ENCODE measurements at places on chromosomes 13 and 19.

GRCh38 chr13:51235186-51235585 is 13.0 kb downstream of the FAM124A start:
- DNase-seq, result no peak

DNA sequence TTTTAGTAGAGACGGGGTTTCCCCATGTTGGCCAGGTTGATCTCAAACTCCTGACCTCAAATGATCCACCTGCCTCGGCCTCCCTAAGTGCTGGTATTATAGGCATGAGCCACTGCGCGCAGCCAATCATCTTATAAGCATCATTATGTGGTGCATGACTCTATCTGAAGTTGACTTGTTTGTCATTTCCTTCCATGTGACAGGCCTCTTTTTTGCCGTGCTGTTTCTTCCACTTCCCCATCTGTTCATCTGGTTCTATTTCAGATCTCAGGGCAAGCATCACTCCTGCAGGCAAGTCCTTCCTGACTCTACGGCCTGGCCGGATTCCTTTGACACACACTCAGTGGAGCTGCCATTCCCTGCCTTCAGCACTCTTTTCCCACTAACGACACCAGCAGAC is 15.2 kb downstream of the COL5A3 start:
- no peak for DNase-seq

GRCh38 chr19:7288131-7288530 is 6.1 kb downstream of the INSR start:
- no peak for DNase-seq

DNA sequence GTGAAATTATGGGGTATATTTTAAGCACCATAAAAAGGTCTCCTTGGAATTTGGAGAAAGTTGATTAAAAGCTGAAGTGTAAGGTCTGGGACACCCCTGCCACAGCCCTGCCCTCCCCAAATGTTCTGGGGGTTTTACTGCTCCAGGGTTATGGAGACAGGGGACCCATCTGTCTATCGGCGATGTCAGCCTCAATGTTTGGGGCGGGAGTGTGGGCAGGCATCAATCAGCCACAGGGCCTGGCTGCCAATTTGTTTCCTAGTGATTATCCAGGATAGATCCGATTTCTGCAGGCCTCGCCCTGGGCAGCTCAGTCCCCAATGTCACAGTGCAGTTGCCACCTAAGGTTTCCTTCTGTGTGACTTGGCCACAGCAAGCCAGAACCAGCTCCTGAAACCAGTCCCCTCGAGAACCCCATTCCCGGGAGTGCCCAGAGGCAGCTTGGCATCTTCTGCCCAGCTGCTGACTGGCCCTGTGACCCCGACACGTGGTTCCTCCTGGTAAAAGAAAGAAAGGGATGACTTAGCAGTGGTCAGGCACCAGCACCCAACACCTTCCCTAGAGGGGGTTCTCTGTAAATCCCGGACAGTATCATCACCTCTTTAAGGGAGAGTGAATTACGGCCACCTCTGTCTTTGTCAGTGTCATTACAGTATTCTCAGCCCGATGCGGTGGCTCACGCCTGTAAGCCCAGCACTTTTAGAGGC is 41.6 kb downstream of the MYO9B start:
- no peak for DNase-seq

GRCh38 chr13:46389457-46390451 is 2.7 kb upstream of the RUBCNL start:
- no peak for DNase-seq

DNA sequence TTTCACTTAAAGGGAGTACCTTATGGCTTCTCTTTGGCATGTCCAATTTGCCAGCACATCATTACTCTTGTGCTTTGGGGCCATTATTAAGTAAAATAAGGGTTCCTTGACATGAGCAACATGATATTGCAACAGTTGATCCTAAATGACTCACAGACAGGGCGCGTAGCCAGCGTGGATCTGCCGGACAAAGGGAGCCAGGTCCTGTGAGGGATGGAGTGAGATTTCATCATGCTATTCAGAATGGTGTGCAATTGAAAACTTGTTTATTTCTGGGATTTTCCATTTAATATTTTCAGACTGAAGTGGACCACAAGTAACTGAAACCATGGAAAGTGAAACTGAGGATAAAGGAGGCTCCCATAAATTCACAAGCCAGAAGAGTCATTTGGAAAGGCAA is 48.6 kb upstream of the WASF3 start:
- DNase-seq, result no peak

DNA sequence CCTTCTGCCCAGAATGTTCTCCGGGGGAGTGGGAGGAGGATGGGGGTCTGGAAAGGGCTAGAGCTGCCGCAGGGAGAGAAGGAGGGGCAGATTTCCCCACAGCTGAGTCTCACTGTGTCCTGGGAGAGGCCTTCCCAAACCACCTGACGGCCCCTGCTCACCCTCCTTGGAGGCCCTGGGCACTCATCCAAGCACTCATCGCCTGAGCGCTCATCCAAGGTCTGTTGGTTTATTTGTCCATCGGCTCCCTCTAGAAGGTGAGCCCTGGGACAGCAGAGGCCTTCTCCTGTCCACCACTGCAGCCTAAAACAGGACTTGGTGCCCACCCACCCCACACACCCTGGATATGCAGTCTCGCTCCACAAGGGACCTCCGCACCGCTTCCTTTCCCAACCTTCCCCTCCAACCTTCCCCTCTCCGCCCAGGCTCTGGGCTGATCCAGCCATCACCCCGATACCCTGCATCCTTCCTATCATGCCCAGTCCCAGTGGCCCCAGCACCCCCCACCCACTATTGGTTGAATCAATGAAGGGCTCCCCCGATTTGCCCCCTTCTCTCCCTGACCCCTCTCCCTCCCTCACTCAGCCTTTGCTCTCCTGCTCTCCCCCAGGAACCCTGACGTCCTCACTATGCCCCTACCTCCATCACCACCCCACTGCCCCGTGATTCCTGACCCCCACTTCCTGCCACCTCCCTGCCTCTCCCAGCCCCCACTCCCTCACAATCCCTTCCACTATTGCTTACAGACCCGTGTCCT is 1.7 kb downstream of the UBXN6 start:
- no peak for DNase-seq

DNA sequence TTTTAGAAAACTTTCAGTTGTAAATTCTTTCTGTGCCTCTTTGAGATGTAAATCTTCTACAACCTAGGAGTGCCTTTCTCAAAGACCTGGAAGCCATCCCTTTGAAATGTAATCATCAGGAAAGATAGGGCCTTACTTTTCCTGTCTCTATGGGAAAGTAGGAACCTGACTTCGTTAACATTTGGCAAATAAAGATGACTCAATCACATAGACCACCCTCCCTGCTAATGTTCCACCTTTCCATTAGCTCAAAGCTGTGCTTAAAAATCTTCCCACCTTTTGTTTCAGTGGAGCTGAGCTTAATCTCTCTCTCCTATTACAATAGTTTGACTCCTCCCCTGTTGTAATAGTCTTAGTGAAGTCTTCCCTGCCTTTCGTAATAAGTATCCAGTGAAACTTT is 247.7 kb downstream of the OLFM4 start:
- no peak for DNase-seq

GRCh38 chr19:15577184-15577771 is 37.7 kb upstream of the CYP4F8 start:
- DNase-seq, result no peak

DNA sequence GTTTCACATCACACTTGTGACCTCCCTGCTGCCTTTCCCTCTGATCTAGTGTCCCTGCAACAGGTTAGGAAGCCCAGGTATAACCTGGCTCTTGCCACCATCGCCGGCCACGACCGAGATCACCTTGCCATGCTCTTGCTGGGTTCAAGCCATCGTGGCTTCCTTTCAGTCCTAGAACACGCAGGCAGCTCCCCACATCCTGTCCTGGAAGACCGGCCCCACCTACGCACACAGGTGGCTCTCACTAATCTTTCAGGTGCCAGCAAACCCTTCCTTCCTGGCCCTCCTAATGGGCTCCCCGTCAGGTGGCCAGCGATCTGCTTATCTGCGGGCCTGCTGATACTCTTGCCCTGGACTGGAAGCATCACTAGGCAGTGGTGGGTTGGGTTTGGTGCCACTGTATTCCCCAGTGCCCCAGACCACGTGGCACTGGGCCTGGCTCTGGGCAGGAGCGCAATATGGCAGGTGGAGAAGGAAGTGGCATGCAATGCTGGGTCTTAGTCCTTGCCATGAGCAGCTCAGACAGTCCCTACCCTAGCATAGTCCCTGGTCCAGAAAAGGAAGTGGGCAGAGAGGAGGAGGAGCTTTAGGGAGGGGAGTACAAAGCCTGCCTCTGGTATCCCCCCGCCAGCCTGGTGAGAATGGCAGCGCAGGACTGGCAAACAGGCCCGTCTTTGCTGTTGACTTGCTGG is 11.8 kb downstream of the PPP1R37 start:
- DNase-seq, result peak; percentile 6

- DNase-seq, result no peak
Measured at GRCh38 chr13:82467626-82468025, 1414.6 kb downstream of the SLITRK1 start.

DNA sequence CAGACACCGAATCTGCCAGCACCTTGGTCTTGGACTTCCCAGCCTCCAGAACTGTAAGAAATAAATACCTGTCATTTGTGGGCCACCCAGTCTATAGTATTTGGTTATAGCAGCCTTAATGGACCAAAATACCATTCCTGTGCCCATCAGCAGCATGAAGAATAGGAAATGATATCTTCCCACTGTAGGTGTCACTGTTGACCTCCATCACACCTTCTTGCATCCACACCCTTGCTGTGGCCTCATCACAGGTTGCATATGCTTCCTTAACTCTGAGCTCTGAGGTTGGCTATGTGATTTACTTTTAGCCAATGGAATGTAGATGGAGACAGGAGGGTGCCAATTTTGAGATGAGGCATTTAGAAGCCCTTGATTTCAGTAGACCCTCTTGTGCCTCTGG is 242.0 kb upstream of the TSHZ3 start:
- no peak for DNase-seq

DNA sequence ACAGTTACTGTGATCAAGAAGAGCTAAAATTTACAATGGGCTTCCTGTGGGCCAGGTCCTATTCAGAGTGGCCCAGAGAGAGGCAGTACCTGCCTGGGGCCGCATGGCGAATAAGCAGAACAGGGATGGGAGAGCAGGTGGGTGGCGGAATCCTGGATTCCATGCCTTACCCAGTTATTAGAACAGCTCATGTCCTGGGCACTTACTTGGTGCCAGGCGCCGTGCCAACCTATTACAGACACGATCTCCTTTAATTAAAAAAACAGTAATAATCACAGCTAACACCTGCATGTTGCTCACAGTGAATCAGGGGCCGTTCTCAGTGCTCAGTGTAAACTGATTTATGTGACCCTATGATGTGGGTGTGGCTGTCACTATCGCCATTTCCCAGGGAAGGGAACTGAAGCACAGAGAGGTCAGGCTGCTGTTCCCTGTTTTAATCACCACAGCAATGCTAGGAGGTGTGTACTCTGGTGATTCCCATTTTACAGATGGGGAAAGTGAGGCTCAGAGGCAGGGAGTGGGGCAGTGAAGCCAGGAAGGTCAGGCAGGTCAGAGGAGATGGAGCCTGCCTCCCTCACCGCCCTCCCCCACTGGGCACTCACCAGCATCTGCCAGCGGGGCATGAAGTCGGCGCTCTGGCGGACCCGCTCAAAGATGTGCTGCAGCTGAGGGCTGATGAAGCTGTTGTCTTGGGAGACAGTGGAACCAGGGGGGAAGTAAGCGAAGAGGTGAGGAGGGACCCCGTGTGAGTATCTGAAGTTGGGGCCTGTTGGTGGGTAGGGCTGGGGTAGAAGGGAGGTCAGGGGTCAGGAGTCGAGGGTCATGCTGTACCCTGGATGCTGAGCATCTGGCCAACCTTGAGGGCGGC is 12.0 kb downstream of the COQ8B start:
- DNase-seq, result no peak

- DNase-seq, result no peak
Measured at GRCh38 chr13:39821977-39822376, 166.5 kb downstream of the COG6 start.

- DNase-seq, result no peak
Measured at GRCh38 chr19:37999309-38000213, 92.6 kb downstream of the SIPA1L3 start.

DNA sequence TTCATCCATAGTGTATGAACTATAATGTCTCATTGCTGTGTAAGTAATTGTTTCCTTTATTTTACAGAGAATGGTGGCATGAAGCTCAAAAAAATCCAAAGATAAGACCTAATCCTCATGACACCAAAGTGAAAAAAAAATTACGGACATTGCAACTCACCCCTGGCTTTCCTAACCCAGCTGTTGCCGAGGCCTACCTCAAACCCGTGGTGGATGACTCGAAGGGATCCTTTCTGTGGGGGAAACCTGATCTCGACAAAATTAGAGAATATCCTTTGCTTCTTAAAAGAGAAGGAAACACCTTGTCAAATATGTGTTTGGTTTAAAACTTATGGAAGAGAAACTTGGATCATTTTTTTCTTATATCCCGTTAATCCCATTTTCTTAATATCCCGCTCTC is 26.3 kb downstream of the ERCC5 start:
- DNase-seq, result no peak

DNA sequence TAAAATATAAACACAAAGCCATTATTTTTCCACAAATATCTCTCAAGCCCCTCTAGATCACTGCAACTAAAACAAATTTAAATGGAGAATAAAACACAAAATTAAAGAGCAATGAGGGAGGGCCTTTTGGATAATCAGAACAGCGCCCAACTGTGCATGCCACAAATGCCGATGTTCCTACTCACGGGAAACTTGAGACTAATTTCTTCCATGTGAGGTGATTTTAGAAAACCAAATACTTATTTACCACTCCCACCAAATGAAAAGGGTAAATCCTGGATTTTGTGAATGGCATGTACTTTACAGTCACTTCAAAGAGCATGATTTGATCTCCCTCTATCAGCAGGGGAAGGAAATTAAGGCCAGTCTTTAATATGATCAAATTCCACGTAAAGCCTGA is 74.8 kb downstream of the SLC7A1 start:
- no peak for DNase-seq

- DNase-seq, result no peak
Measured at GRCh38 chr13:77918391-77919245, at the start of gene EDNRB. Gene EDNRB (minus strand): TSS chr13:77918831. CDS start chr13:77918573, 258 bp downstream.

DNA sequence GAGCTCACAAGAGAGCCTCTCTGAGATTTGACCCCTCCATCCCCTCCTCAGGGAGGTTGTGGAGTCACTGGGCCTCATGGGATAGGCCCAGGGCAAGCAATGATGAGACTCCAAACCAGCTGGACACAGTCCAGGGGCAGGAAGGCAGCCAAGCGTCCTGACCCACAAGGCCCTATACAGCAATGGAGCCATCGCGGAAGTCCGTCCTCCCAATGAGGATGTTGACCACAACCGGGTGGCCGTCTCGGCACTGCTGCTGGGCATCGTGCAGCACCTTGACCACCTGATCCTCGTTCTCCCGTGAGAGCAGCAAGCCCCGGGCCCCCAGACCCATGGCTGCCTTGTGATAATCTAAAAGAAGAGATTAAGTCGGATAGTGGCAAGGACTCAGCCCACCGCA is 7.9 kb downstream of the SYDE1 start:
- DNase-seq, result no peak

GRCh38 chr19:2215281-2215751 is 20.8 kb downstream of the PLEKHJ1 start:
- peak; percentile 13 for DNase-seq
